ENCODE measurements at places on chromosomes 12 and 14.

GRCh38 chr14:81007131-81007530 lies 51.7 kb downstream of the TSHR start:
- DNase-seq = no peak

- no peak for DNase-seq
Measured at GRCh38 chr14:37363661-37364060, 165.9 kb downstream of the MIPOL1 start.

DNA sequence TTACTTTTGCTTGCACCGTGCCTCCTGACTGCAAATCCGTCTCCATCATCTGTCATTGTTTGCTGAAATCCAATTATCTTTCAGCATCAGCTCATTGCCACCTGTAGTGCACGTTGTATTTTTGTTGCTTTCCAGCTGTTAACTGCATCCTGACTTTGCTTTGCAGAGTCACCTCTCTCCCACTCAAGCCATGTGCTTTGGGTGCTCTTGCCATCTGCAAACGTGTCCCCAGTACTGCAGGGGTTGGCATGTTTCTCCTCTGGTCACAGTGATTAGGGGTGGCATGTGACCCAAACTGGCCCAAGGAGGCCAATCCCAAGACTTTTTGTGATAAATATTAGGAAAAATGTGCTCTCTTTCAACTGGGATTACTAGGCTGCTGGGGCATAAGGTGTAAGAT lies 10.5 kb upstream of the TMED2 start:
- no peak for DNase-seq

- peak; percentile 40 for DNase-seq
Measured at GRCh38 chr12:54549774-54550451, 512 bp downstream of the PDE1B start.

GRCh38 chr14:24130717-24131548 lies 474 bp downstream of the FITM1 start:
- DNase-seq = no peak

- DNase-seq = no peak
Measured at GRCh38 chr14:94049625-94050023, 23.5 kb downstream of the OTUB2 start.

DNA sequence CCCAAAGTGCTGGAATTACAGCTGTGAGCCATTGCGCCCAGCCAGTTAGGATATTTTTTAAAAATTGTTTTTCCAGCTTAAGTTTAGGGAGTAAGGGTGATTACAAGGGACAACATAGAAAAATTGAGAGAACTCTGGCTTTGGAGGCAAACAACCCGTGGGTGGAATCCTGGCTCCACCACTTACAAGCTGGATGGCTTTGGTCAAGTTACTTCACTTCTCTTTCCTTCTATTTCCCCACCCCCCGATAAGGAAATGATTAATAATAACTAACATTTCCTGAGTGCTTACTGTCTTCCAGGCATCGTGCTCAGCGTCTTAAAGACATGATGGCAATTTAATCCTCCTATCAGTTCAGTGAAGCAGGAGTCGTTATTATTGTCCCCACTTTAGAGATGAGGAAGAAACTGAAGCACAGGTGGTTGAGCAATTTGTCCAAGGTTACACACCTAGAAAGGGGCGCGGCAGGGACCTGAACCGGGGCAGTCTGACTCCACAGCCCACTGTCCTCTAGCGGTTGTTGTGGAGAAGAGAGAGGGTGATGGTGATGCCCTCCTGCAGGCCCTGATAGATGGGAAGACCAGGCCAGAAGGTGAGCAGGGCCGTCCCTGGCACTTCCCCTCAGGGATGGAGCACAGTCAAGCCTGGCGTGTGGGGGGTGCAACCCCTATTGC lies 16.7 kb upstream of the FAIM2 start:
- DNase-seq = peak; percentile 16

DNA sequence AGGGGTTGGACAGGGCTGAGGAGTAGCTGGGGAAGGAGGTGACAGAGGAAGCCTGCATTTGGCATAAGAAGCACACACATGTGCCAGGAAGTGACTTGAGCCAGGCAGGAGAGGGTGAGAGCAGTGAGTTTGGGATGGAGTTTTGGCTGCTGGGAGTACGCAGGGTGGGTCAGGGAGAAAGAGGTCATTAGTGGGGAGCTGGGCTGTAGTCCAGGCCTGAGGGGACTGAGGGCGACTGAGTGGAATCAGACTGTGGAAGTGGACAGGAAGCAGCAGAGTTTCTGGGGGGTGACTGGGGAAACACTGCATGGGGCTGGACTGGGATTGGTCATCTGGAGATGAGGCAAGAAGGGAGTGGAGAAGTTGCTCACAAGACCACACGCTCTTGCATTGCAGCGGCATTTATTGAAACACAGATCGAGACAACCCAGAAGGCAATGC lies 7.6 kb downstream of the KRT85 start:
- DNase-seq = peak; percentile 11

GRCh38 chr12:67986632-67987031 lies 2.6 kb upstream of the IFNG-AS1 start:
- no peak for DNase-seq

GRCh38 chr12:116971222-116971621 lies 60.5 kb downstream of the FBXW8 start:
- DNase-seq = no peak

DNA sequence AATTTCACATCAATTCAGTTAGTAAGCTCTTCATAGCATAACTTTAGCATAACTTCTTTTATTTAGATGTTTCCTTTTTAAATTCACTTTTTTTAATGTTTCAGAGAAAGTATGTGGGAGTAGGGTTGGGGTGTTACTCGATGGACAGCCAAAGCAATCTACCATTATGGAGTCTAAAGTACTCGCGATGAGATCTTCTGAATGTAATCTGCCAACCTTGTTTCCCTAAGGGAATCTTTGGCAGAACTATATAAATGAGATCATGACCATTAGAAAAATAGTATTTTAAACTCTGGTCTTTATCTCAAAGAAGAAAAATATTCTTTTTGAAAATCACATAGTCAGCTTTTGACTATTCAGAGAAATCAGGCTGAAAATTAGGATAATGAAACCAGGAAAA lies 103.9 kb downstream of the BBS10 start:
- no peak for DNase-seq

DNA sequence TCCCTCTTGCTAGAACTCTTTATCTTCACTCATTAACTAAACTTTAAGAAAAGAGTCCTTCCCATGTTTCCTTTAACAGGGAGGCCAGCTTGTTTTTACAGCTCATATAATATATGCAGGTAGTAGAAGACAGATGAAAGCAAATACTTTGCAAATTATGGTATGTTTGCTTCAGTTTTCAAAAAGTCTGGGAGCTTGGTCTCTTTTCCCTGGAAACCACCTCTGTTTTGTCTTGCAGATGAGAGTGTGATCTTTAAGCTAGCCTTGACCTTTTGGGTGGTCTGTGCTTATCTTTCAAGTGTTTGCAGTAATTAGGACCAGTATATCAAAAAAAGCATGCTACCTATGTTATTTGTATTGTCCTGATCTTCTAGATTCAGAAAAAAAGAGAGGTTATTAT lies 62.7 kb downstream of the ERC1 start:
- DNase-seq = no peak

DNA sequence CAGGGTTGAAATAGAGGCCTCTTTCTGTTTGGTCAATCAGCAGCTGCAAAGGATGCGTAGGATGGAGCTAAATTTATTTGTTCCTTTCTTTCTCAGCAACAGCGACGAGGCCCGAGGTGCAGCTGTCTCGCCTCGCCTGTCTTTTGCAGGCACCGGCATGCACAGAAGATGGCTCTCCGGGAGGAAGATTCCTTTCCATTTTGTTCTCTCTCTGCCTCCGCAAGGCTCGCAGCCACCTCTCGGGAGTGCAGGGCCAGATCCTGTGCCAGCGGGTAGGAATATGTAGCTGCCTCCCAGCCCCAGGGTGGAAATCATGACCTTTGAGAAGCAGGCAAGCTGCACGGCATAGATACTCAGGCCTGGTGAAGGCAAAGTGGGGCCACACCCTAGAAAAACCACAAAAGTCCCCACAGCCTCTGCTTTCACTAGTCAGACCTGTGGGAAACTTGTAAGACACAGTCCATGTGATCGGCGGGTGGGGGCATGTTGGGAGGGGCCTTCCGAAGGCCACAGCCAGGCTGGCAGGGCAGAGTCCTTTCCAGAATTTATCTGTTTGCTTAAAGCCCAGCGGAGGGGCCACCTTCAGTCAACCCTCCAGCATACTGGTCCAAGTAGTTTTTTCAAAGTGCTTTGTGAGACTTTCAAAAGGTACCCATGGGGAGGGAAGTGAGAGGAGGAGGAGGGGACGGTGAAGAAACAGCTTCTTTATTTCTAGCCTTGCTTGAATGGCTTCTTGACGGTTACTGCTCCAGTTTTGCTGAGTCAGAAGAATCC lies at the start of gene MAP1LC3B2:
MAP1LC3B2 (plus strand) TSS at position 220 of the 774 bp plus-strand sequence. CDS start 16,562 bp downstream, outside the sequence.
- peak; percentile 88 for DNase-seq

DNA sequence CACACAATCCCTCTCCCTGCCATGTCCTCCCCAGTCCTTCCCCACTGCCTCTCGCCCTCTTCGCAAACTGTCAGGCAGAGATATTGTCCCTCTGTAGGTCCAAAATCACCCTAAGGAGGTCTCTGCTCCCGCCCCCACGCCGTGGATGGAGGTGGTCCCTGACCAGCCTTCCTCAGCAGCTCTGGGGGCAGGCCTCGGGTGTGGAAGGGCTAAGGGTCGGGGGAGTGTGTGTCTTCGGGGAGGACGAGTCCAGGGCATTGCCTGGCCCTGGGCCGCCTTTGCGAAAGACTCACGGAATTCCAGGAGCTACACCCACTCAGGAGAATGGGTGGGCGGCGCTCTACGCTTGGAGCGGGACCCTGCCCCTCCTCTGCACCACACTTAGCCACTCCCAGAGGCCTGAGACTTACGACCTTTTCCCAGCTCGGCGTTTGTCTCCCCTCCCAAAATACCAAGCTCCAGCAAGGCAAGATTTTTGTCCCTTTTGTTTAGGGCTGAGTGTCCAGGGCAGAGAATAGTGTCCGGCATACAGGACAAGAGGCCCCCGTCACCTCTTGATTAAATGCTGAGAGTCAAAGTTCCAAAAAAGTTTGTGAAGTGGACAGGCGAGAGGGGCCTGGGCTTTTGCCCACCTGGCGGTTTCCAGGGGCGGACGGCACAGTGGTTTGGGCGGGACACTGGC lies 881 bp downstream of the PYGL start:
- peak; percentile 50 for DNase-seq

- no peak for DNase-seq
Measured at GRCh38 chr12:94676031-94676641, 25.8 kb upstream of the TMCC3 start.

DNA sequence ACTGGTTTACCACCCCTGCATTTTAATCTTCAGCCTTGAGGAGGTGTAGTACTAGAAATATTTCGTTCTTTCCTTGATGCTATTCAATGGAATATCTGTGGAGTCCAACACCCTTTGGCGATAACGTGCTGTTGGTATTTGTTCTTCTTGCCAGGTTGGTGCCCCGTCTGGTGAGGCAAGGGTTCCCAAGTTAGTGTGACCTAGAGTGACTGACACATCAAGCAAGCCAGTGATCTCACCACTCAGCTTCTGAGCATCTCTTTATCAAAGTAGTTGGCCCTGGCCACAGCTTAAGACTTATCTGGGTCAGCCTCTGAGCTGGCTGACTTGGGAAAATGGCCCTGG lies 60.2 kb downstream of the PLXNC1 start:
- no peak for DNase-seq

DNA sequence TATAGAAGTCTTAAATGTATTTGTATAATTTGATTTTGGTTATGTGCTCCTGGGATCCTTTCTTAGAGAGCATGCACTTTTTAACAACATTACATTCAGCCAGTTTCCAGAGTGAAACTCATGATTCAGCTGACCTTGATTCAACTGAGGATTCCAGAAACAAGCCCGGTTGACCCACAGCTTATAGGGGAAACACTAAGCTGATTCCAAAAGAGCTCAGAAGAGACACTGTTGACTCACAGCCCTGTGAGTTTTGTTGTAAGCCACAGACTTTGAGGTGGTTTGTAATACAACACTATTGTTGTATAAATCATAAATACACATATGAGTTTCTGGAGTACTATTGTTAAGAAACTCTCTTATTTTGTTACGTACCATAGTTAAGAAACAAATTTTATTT lies 133.8 kb upstream of the MGAT4C start:
- DNase-seq = no peak

DNA sequence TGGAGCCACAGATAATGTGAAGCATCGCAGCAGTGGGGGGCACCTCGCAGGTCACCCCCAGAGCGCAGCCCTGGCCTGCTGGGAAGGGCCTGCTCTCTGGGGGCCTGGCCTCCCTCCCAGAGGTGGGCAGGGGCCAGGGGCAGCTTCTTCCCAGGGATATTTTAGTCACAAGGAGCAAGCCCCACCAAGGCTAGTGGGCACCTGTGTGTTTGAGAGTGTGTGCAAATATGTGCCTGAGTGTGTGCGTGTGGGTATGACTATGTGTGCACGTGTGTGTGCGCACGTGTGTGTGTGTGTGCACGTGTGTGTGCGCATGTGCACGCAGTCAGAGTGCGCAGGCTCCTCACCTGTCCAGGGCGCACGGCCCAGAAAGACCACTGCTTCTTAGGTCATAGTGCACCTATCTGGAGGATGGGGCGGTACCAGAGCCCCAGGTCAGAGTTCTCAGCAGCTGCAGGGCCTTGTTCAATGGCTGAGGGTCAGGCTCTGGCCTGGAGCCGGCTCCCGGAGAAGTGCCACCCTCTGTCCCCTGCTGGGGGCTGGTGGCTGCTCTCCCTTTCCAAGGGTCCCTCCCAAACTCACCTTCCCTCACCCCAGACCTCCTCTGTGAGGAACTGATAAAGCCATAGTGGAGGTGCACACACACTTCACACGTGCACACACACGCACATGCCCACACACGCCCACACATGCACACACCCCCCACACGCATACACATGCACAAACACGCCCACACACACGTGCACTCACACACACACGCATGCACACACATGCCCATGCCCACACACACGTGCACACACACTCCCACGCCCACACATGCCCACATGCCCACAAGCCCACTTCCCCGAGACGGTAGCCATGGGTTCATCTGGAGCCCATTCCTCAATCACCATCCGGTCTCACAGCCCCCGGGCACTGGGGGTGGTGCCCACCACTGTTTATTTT lies 128.5 kb downstream of the KIF26A start:
- DNase-seq = no peak

DNA sequence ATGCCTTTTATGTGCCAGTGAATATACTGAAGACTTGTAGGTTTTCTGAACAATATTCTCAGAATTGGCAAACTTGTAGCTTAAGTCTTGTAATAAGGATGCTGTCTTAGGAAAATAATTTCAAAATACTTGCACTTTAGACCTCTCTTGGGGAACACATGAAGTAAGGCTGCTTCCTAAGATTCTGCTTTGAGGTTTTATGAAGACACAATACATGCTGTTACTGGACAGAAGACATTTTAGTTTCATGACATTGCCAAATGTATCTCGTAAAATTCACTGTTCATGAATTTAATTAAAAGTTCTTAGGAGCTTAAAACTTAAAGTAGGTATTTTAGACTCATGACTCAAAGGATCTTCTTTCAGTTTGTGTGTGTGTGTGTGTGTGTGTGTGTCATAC lies 80.7 kb downstream of the RAD51B start:
- DNase-seq = no peak

GRCh38 chr14:98348505-98348904 lies 923.5 kb downstream of the BCL11B start:
- no peak for DNase-seq
